Fibroblast of lung (primary cell): ENCODE measurements at places on chromosomes 2 and 18.
A peak's percentile ranks its signal among the peaks of the same experiment; 100 is the strongest.

- no peak for DNase-seq
- H3K4me3 ChIP-seq, result no peak overlapping the region
- H3K27me3 ChIP-seq, result no peaks in the 10 kb centered on the region
- H3K27ac ChIP-seq, result no peak overlapping the region
Measured at GRCh38 chr2:104673225-104673624, 180.7 kb upstream of the POU3F3 start.

DNA sequence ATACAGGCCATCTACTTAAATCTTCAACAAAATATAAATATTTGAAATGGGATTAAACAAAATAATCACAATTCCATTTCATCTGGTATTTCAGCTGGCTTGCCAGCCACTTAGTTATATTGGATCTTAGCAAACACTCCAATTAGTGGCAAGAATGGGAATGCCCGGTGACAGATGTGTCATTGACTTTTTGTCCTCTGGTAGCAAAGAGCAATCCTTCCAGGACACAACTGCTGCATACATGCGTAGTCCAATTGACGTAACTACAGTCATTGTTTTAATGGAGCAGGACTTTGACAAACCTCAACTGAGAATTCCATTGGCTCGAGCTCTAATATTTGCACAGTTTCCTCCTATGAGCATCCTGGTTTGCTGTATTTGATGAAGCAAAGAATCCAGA, 69.9 kb downstream of the RNF152 start:
- H3K36me3 ChIP-seq, result no peaks in the 10 kb centered on the region
- no peaks in the 10 kb centered on the region for H3K4me1 ChIP-seq
- DNase-seq, result no peak
- H3K27me3 ChIP-seq, result no peaks in the 10 kb centered on the region
- no peak overlapping the region for H3K27ac ChIP-seq

DNA sequence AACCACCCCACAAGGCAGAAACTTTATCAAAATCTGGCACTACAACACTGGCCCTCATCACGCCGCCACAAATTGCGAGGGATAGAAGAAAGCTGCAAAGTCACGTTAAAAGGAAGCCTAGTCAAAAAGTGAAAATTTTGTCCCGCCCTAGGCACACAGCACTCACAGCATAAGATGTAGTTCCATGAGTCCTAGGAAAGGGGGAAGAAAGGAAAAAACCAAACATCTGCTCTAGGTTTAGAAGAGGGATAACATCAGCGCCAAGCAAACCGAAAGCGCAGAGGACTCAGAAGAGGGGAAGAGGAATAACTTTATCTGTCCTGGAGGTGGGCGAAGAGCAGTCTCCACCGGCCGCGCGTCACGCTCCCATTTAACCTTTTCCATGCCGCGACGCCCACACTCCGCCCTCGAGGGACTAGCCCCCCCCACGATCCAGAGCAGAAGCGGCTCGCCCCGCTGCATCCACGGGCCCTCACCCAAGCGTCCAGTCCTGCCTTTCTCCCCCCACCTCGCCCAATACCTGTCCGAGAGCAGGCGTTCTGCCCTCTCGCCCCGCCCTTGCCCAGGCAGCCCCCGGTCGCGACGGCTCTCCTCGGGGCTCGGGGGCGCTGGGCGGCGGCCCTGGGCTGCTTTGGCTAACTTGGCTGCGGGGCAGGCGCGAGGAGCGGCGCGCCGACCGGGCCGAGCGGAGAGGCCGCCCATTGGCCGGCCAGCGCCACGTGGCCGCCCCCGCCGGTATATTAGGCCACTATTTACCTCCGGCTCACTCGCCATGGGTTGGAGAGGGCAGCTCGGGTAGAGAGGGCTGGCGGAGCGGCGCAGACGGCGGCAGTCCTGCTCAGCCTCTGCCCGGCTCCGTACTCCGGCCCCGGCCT, at the start of gene HOXD1:
TSS of gene HOXD1 (plus strand) at position 770 of the 875 bp plus-strand sequence. CDS start 134 bp downstream, outside the sequence.
- no peaks in the 10 kb centered on the region for H3K4me1 ChIP-seq
- peaks cover 35% of the 10 kb centered on the region for H3K27me3 ChIP-seq
- H3K36me3 ChIP-seq, result no peaks in the 10 kb centered on the region

DNA sequence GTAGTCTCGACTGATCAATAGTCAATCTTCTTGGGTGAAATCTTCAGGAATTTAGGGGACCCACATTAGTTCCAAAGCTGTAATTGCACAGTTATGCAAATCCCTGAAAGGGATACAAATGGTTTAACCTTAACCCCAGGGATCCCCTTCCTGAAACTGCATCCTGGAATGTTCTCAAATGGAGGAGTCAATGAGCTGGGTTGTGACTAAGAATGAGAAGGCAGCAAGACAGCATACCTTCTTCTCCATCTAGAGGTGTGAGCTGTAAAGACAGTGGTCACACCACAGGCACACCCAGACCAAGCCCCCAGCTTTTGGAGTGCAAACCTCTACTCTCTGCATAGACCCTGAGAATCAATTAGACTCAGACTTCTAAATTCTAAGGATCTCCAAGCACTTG, 164.7 kb upstream of the MEIS1 start:
- H3K4me1 ChIP-seq, result no peaks in the 10 kb centered on the region
- H3K36me3 ChIP-seq, result no peaks in the 10 kb centered on the region
- no peak overlapping the region for H3K4me3 ChIP-seq

DNA sequence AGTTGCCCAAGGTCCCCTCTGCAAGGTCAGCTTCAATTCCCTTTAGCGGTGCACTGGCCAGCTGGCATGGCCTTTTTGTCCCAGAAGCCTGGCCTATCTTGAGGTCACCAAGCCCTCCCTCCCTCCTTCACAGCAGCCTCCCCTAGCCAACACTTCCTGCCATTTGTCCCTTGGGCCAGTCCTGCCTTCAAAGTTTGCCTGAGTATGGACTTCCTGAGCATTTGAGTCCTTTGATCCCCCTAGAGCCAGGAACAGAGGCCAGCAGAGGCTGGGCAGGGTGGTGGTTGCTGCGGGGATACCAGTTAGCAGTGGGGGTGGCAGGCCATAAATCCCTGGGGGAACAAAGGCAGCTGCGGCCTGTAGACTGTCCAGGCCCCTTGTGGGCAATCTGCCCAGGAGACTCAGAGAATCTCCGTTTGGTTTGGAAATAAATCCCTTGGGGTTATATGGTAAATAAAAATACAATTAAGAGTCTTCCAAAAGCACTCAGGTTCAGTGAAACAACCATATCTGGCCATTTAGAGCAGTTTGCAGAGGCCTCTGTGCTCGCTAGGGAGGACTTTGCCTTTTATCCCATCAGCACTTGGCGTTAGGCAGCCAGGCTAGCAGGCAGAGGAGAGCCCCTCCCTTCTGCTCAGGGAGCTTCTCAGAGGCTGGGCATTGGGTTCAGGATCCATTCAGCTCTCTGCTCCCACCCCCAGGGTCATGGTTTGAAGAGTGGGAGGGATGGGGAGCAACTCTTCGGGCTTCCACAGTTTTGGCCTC, 3.1 kb upstream of the HES6 start:
- H3K27me3 ChIP-seq, result peaks cover 9% of the 10 kb centered on the region
- peaks cover 2% of the 10 kb centered on the region for H3K4me1 ChIP-seq
- no peaks in the 10 kb centered on the region for H3K36me3 ChIP-seq

DNA sequence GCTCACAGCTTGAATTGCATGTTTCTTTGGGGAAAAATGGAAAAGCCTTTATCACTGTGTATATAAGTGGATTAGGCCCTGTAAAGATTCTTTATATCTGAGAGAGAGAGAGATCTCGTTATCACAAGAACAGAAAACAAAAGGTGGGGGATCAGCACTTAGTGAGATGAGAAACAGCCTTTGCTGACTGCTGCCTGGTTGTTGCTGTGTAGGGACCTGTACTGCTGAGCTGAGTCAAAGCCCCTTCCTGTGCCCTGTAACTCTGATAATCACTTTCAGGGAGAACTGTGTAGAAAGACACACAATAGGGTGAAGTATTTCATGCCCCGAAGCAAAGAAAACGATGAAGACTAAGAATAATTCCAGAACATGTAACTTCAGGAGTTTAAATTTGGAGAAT, 30.6 kb upstream of the FAM237A start:
- H3K36me3 ChIP-seq, result no peaks in the 10 kb centered on the region
- no peak for DNase-seq
- H3K27me3 ChIP-seq, result no peaks in the 10 kb centered on the region
- H3K27ac ChIP-seq, result no peak overlapping the region
- no peaks in the 10 kb centered on the region for H3K4me1 ChIP-seq
- no peak overlapping the region for H3K4me3 ChIP-seq

DNA sequence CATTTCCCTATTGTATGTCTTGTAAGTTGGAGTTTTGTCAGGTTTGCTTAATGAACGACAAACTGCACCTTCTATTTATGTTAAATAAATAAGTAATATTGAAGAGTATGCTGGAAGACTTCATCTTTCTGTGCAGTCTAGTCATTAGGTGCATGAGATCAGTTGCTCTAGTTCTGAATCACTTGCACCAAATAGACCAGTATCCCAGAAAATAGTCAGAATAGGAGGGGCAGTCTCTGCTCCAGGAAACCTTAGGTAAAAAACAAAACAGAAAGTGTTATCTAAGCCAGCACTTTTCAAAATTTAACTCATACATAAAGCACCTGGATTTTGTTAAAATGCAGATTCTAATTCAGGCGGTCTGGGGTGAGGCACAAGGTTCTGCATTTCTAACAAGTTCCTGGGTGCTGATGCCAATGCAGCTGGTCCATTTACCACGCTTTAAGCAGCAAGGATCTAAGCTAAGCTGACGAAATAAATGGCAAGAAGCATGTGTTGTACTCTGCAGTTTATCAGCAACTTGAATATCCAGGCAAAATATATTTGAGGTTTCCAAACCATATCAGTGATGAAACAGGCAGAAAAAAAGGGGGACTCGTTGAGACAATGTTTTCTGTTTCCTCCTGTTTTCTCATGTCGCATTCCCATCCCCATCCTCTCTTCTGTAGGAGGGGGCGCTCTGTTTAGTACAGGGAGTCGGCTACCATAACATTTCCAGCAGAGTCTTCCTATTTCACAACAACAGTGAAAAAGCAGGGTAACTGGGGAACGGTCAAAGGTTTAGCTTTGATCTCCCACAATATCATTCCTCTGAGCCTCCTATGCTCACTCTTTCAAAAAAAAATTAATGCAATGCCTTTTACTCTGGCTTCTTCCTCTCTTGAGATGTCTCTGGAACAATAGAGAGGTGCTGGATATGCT, 106.4 kb downstream of the MBD2 start:
- no peaks in the 10 kb centered on the region for H3K27me3 ChIP-seq
- H3K4me3 ChIP-seq, result no peak overlapping the region
- DNase-seq, result peak; percentile 61
- H3K36me3 ChIP-seq, result no peaks in the 10 kb centered on the region
- no peak overlapping the region for H3K27ac ChIP-seq

- no peak overlapping the region for H3K4me3 ChIP-seq
- no peak overlapping the region for H3K27ac ChIP-seq
- no peaks in the 10 kb centered on the region for H3K27me3 ChIP-seq
- no peaks in the 10 kb centered on the region for H3K36me3 ChIP-seq
Measured at GRCh38 chr18:61697306-61697909, 195.4 kb downstream of the RNF152 start.

DNA sequence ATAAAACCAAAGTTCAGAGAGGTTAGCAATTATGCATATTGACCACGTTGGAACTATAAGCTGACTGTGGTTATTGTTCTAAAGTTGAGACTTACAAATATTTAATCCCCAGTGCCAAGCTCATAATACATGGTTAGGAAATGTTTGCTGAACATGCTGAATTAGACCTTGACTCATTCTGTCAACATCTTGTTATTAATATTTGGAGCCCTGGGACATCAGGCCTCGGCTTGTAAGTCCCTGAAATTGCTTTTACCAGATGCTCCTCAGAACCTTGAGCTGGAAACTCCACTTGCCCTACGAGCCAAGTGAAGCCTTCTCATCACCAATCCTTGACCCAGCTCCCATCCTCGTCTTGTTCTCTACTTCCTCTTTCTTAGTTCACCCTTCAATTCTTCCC, 21.2 kb downstream of the DYNAP start:
- H3K36me3 ChIP-seq, result no peaks in the 10 kb centered on the region

DNA sequence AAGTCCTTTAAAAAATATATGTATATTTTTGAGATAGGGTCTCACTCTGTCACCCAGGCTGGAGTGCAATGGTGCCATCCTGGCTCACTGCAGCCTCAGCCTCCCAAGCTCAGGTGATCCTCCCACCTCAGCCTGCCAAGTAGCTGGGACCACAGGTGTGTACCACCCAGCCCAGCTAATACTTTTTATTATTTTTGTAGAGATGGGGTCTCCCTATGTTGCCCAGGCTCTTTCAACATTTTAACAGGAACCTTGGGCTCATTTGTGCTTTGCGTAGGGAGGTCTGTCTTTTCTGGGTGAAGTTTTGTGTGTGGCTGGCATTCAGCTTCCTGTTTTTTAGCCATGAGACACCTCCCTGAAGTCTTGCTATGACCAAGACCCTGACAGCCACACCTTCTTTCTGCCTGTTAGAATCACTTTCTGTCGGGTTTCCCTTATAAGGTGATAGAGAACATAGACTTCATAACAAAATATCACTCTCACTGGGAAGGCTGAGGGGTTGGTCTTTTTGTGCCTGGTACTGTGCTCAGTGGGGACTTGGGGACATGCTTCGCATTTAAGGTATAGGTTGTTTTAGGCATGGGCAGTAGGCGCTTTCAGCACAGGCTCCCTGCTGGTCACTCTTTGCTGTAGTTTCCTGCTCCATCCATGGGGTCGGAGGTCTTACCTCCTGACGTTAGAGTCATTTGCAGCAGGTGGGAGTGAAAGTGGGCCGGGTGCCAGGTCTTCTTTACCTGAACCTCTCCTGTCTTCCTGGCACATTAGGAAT, 3.4 kb downstream of the RAB31 start:
- no peaks in the 10 kb centered on the region for H3K36me3 ChIP-seq
- peaks cover 6% of the 10 kb centered on the region for H3K4me1 ChIP-seq
- H3K4me3 ChIP-seq, result no peak overlapping the region
- H3K27ac ChIP-seq, result no peak overlapping the region

GRCh38 chr2:54669677-54670484, 53.6 kb upstream of the EML6 start:
- no peak overlapping the region for H3K27ac ChIP-seq
- peaks cover 13% of the 10 kb centered on the region for H3K36me3 ChIP-seq
- peaks cover 34% of the 10 kb centered on the region for H3K4me1 ChIP-seq
- no peak overlapping the region for H3K4me3 ChIP-seq

DNA sequence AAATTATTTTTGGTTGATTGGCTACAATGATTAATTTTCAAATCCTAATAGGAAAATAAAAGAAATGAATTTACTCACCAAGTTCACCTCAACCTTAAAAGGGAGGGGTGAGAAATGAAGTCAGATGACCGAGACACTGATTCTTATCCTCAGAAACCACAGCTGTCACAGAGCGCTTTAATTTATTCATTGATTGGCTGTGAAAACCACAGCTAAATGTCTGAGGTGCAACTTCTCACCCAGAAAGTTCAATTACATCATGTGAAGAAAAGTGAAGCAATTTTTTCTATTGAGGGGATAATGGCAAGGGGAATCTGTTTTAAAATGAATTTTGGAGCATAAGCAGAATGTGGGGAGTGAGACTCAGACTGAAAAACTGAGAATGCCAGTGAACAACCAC, 128.4 kb downstream of the RNF152 start:
- H3K27me3 ChIP-seq, result no peaks in the 10 kb centered on the region
- H3K4me1 ChIP-seq, result no peaks in the 10 kb centered on the region
- DNase-seq, result peak; percentile 82
- H3K27ac ChIP-seq, result no peak overlapping the region
- H3K4me3 ChIP-seq, result no peak overlapping the region
- no peaks in the 10 kb centered on the region for H3K36me3 ChIP-seq

GRCh38 chr18:63454497-63454896, 22.3 kb upstream of the SERPINB5 start:
- DNase-seq, result no peak
- no peak overlapping the region for H3K27ac ChIP-seq
- H3K36me3 ChIP-seq, result no peaks in the 10 kb centered on the region
- H3K4me1 ChIP-seq, result no peaks in the 10 kb centered on the region

- no peak overlapping the region for H3K4me3 ChIP-seq
- H3K27me3 ChIP-seq, result peaks cover 3% of the 10 kb centered on the region
- DNase-seq, result no peak
- no peaks in the 10 kb centered on the region for H3K4me1 ChIP-seq
Measured at GRCh38 chr2:100809506-100809905, 10.4 kb upstream of the NPAS2 start.

GRCh38 chr2:181255651-181256050, 201.5 kb upstream of the ITGA4 start:
- no peaks in the 10 kb centered on the region for H3K27me3 ChIP-seq
- H3K4me3 ChIP-seq, result no peak overlapping the region
- no peak overlapping the region for H3K27ac ChIP-seq
- no peaks in the 10 kb centered on the region for H3K36me3 ChIP-seq
